ENCODE measurements at places on chromosomes 3 and 15.

DNA sequence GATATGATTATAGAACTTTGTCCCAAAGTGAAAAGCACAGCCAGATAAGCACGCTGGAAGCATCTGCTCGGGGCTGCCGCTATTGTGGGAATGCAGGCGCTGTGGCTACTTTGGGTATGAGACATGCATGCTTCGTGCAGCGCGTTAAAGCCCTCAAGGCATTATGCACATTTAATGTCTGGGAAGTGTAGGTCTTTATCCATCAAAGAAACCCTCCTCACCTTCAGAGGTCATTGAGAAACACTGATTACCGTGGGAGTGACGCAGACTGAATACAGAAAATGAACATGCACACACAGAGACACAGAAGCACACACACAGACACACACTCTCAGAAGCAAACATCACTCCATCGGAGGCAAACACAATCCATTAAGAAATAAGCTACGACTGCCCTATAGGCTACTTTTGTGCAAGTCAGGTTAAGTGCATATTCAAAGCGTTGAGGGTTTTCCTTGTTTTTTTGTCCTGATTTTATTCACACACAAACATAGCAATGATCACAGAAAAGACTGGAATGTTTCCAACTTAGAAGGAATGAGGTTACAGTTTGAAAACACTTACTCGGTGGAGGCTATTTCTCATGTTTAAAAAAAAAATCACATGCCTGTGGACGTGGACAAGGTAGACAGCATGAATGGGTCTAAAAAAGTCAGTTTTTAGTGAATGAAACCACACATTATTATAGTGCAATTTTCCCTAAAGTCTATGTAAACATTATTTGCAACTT lies 68.5 kb downstream of the PLCH1 start:
- no peak for DNase-seq

- DNase-seq = no peak
These were observed 16.5 kb upstream of the P2RY13 start for GRCh38 chr3:151345859-151346258.

GRCh38 chr3:39088889-39089288 lies 18.5 kb downstream of the GORASP1 start:
- DNase-seq = no peak

GRCh38 chr3:72100080-72100511 lies 315.1 kb upstream of the PROK2 start:
- no peak for DNase-seq

- no peak for DNase-seq
These were observed 192.9 kb downstream of the BCHE start for GRCh38 chr3:165644331-165644730.

DNA sequence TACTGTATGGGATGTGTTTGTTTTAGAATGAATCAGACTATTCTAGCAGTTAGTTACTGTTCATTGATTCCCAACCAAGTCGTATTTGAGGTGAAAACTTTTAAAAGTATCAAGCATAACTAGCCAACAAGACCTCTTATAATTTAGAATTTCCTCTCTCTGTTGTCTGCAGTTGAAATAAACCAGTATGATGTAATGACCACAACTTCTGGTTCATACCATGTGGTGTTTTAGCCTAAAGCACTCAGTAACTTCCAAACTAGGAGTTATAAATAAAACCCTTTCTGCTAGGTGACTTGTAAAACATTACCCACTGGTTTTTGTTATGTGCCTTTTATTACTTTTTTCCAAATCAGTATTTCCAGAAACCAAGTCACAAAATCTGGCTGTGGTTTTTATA lies 19.8 kb upstream of the P2RY12 start:
- DNase-seq = no peak

DNA sequence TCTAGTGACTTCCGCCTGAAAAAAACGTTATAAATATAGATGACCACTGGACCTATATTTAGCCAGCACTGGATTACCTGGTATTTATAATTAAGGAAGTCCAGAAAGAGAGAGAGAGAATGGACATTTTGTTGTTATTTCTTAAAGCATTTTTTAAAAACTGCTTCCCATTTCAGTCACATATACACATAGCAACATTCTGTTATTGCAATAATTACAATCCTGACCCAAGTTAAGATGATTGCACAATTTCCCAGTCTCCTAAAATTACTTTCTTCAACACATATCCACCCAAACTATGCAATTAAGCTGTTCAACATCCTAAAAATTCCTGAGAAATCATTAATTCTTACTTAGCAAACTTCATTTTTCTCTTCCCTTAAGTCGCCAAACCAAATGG lies 37.7 kb downstream of the PCSK6 start:
- no peak for DNase-seq

DNA sequence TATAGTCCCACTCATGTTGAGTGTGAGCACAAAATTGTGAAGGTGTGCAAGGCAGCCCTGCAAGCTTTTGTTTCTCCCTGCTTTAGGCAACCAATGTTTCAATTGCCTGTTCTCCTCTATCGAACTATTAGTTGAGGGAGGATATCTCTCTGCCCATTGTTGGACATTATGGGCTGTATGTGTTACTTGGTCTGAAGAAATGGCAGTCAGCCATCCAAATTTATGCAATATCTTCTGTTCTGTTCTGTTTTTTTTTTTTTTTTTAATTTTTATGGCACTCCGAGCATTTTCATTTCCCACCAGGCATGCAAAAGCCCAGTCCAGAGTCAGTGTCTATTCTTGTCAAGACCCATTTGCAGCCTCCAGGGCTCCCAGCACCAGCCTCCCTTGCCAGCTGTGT lies 44.0 kb downstream of the ANAPC13 start:
- no peak for DNase-seq

- no peak for DNase-seq
These were observed 289.6 kb upstream of the C2CD4B start for GRCh38 chr15:62454567-62455172.

- no peak for DNase-seq
These were observed 28.4 kb upstream of the SMAD6 start for GRCh38 chr15:66673410-66674322.

GRCh38 chr3:188272481-188273372 lies 118.8 kb downstream of the LPP start:
- DNase-seq = no peak

DNA sequence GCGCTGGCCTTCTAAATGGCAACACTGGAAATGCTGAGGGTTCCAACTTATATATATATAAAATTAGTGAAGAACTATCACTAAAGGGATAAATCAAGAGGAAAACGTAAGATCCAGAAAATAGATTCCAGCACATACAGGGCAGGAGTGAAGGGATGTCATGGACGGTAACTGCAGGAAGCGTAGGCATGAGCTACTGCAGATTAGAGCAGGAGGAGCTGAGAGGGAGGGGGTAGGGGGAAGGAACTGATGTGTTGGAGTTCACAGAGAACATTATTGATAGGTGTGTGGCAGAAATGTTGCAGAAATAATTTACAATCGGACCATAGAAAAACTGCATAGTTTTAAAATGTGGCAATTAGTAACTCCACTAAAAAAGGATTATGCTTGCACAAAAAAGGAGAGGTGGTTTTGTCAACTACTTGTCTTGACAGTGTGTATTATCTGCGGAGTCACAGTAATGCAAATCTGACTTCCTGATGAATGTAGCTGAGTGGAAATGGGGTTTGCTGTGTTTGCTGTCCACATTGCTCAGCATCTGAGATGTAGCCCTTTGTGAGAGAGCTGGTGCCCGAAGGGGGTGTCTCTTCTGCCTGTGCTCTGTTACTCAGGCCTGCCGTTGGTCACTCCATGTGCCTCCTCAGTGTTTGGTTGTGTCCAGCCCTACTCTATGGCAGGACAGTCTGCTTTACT lies 61.2 kb downstream of the PAK2 start:
- no peak for DNase-seq

- no peak for DNase-seq
These were observed 31.1 kb downstream of the MAGEL2 start for GRCh38 chr15:23616536-23616935.

GRCh38 chr3:61560517-61561373 lies 626 bp upstream of the PTPRG start:
- DNase-seq = peak; percentile 30

DNA sequence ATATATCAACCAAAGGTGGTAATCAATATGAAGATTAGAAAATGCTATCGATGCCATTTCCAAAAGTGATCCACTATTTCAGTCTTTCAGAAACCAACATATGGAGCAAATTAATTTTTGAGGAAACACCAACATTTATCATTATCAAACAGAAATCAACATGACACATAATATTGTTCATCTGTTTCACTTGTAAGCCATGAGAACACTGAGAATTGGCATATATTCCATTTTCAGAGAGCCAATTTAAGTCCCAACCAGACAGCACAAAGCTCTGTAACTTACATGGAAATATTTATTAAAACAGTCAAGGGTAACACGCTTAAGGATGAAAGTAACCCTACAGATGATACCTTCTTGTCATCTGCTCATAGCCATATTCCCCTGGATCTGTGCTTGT lies 37.6 kb upstream of the STRIT1 start:
- no peak for DNase-seq

GRCh38 chr3:24533561-24534193 lies 39.0 kb upstream of the THRB start:
- DNase-seq = no peak

DNA sequence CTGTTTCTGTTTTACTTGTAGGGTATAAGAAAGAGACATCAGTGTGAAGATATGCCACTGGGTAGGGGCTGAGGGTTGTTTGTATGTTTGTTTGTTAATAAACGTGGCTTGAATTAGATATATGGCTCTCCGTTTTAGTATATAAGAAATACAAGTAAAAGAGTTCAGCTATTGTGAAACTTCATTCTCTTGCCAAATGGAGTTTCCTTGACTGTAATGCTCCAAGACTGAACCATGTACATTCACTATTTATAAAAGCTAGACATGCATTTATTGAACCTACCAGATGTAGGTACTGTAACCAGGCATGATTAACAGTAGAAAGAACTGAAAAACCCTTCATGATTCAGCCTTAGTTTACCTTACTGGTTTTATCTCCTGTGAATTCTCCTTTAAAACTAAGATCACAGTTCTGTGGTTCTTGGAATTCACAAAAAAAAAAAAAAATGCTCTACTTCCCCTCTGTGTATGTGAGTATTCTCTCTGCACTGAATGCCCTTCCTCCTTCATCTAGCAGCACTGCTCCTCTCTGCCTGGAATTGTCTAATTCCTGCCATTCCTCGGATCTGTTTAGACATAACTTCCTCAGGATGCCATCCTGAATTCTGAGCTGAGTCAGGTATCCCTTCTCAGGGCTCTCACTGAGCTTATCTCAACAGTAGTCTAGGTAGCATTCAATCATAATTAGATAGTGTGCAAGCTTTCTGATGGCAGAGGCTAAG lies 504.4 kb downstream of the FHIT start:
- DNase-seq = no peak

DNA sequence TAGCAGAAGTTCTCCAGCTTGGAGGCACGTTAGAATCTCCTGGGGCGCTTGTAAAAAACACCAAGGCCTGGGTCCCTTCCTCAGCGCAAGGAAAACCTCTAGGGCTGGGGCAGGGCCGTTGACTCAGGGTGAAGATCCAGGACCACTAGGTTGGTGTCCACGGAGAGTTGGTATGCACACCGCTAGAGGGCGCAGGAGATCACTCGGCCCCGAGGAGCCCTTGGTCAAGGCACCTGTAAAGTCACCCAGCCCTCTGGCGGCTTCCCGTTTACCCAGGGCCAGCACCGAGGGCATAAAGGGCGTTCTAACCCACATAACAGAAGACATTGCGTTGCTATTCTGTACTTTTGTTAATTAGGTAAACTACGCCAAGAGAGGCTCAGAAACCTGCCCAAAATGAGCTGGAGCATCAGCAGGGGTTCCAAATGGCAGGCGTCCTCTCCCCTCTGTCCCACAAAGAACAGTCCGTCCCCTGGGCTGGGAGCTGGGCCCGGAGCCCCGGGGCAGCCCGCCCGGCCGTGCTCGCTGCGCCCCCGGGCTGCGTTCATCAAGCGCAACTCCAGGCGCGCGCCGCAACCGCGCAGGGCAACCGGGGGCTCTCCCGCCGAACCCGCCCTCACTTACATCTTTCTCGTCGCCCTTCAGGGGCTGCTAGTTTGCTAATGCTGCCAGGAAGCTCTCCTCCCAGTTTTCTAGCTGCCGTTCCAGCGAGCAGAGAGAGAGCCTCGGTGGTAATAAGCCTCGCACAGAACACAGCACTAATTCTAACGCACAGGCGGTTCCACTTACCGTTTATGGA lies 332.1 kb downstream of the ARRDC4 start:
- DNase-seq = peak; percentile 52

DNA sequence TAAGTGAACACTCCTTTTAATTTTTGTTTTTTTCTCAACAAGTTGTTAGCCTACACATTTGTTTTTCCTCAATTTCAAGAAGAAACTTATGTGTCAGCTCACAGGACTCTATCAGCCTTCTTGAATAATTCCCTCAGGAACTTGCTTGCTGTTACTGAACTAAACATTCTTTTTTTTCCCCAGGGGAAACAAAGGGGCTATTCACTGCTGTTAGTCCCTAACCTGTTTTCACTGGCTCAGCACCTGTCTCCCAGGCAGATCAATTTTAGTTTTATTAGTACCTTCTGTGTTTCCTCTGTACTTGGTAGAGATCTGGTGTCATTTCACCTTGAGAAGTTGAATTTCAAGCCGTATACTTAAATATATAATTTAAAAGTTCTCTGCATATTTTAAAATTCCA lies 644.6 kb downstream of the CADM2 start:
- DNase-seq = no peak

DNA sequence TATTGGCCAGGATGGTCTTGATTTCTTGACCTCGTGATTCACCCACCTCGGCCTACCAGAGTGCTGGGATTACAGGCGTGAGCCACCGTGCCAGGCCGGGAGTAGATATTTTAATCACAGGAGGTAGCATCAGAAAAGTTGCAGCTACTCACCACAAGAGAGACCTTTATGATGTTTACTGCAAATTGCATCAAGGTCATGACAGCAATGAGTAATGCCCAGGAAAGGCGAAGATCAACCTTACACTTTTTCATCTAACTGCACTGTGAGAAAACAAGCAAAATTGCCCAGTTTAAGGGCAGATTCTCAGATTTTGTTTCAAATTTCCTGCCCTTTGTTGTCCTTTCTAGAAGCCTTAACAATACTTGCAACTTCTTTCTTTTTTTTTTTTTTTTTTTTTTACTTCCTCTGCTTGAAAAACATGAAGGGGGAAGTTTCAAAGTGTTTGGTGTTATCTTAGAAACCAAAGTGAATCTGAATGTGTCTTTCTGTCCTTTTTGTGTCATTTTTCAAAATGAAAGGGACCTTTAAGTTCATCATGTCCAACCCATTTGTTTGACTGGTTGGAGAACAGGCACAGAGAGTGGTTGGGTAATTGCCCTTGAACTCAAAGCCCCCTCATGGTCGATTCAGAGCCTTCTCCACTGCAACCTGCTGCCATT lies 25.0 kb downstream of the TGFBR2 start:
- DNase-seq = peak; percentile 69

DNA sequence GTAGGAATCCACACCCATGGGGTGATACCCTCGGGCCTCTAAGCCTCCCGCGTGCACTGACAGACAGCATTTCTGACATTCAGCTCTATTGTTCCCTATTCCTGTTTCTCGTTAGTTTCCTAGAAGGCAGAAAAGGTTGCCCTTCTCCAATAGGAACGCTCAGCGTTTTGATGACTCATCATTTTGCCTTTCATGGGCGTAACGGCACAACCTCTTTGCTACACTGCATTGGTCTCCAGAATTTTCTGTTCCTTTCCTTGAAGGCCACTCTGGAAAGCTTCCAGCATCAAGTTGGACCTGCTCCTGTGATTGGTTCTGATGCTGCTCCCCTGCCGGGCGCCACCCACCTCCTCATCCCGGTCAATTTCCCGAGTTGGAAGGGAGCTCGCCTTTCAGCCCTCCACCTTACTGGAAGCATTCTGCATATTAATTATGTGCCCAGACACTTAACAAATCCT lies 13.0 kb upstream of the TNK2 start:
- DNase-seq = no peak

All from activated T-cell treated with anti-CD3 and anti-CD28 coated beads, Interleukin-2, amount 50 U/mL, for 24 hours (primary cell).